ENCODE measurements at places on chromosomes 12 and 14.

GRCh38 chr14:25868521-25869314, 729.1 kb downstream of the NOVA1 start:
- DNase-seq = no peak

DNA sequence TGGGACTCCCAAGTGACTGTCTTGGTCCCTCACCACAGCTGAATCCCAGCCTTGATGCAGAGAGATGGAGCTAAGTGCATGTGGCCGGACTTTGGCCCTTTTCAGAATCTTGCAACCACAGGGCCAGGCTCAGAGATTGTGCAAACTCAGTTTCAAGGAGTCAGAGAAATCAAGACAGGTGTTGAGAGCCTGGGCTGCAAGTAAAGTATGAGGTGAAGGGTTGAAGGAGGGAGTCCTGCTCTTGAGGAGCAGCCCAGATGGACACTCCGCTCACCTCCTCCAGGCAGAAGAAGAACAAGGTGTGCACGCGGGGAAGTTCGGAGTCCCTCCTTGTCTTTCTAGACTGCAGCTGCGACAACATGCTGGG, 6.3 kb upstream of the BMP4 start:
- DNase-seq = no peak

- no peak for DNase-seq
These were observed 19.1 kb upstream of the FICD start for GRCh38 chr12:108495823-108496579.

GRCh38 chr14:23512156-23512555, 39.4 kb downstream of the ZFHX2 start:
- no peak for DNase-seq

GRCh38 chr12:64273527-64274403, 51.7 kb upstream of the KICS2 start:
- no peak for DNase-seq

GRCh38 chr12:46266869-46267574, 1.8 kb downstream of the SLC38A1 start:
- DNase-seq = peak; percentile 35

DNA sequence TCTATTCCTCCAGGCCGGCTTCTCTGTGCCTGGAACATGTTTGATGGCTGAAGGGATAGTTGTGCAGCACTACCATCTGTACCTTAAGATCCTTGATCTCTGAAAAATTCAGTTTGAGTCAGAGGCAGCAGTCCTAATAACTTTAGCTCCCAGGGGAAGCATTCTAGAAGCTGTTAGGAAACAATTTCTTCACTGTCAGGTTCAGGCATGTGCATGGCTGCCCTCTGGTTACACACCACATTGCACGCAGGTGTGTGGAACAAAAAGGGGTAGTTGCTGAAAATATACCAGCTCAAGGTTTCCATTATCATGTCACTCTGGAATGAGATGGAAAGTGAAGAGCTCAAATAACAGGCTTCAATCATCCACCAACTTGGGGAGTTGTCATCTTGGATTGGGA, 80.1 kb downstream of the CHST11 start:
- DNase-seq = no peak

GRCh38 chr14:71651228-71651627, 281.0 kb upstream of the RGS6 start:
- DNase-seq = no peak

- no peak for DNase-seq
These were observed 190.7 kb upstream of the PPFIA2 start for GRCh38 chr12:81949841-81950308.

- no peak for DNase-seq
These were observed 18.9 kb downstream of the PITPNM2 start for GRCh38 chr12:123131879-123132402.

GRCh38 chr14:24255438-24255837, 7.5 kb downstream of the TGM1 start:
- no peak for DNase-seq

- no peak for DNase-seq
These were observed 123.5 kb downstream of the ESRRB start for GRCh38 chr14:76499399-76499798.
